Adipocyte (in vitro differentiated cells): ENCODE measurements at places on chromosomes 13 and 19.

- peak; percentile 34 for DNase-seq
Observed at GRCh38 chr19:48554385-48555091, 2.6 kb downstream of the SULT2B1 start.

- DNase-seq: peak; percentile 49
Observed at GRCh38 chr19:49712397-49712859, 21.5 kb downstream of the CPT1C start.

- no peak for DNase-seq
Observed at GRCh38 chr19:16888629-16889365, at the start of gene F2RL3. TSS of gene F2RL3 (plus strand) at chr19:16888999. CDS start at chr19:16889190, 191 bp downstream.

- no peak for DNase-seq
Observed at GRCh38 chr13:112716841-112717520, 27.1 kb downstream of the ATP11A start.

GRCh38 chr13:46676378-46676725, 120.6 kb downstream of the ESD start:
- DNase-seq: no peak

- peak; percentile 78 for DNase-seq
Observed at GRCh38 chr13:36418022-36418805, 14.1 kb upstream of the CCNA1 start.

DNA sequence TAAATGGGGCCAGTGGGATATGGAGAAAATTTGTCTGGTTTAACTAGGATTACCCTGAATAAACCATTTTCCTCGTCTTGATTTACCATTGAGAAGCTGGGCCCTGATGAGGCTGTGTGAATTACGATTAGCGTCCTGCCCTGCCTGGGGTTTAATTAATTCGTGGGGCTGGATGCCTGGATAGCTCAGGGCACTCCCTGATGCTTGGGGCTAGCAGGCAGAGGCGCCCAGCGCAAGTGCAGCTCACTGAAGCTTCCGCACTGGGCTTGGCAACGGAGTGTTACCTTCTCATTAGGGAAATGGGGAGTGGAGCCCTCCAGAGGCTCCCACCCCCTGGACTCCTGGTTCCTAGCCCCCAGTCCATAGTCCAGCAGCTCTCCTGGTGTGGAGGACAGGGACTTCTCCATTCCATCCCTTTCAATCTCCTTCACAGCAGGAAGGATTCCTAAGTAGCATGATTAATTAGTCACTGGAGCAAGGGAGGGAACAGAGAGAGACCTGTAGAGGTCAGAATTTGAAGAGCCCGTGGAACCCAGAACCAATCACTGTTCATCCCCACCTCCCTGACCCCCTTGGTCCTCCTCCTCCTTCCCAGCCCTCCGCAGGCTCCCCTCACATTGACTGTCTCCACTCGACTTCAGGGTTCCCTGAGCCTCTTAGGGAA, 107.2 kb downstream of the UQCRFS1 start:
- no peak for DNase-seq

DNA sequence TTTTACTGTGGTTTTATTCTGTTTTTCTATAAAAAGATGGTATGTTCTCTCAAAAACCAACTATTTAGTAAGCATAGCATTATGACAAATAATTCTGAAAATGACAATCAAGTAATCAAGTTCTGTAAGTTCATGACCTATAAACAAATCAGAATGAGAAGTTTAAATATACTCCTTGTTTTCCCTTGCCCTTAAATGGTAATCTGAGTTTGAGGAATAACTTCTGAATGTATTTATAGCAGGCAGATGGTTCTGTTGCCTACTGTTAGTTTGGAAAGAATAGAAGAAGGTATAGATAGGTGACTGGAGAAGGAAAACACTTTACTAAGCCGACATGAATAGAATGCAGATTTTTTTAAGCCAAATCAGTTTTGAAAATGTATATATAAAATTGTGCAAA, 63.9 kb downstream of the POSTN start:
- peak; percentile 35 for DNase-seq

- no peak for DNase-seq
Observed at GRCh38 chr13:111872475-111873150, 194.3 kb upstream of the SOX1 start.

DNA sequence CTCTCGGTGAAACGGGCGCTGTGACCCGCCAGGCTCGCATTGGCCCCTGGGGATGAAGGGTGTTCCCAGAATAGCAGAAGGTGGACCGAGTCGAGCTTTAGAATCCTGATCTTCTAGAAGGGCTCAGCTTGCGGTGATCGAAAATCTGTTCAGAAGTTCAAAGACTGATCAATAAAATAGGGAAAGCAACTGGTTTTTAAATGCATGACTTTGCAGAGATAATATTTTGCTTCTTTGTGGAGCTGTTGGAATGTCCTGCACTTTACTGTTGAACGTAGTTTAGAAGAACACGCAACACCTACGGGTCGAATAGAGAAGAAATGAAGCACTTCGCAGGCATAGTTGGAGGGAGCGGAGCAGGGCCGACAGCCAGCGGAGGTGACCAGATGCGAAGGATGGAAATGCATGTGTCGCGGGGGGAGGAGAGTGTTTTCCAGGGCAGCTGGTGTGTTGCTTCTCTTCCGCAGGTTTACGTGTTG, 766 bp downstream of the CEBPG start:
- DNase-seq: peak; percentile 69

DNA sequence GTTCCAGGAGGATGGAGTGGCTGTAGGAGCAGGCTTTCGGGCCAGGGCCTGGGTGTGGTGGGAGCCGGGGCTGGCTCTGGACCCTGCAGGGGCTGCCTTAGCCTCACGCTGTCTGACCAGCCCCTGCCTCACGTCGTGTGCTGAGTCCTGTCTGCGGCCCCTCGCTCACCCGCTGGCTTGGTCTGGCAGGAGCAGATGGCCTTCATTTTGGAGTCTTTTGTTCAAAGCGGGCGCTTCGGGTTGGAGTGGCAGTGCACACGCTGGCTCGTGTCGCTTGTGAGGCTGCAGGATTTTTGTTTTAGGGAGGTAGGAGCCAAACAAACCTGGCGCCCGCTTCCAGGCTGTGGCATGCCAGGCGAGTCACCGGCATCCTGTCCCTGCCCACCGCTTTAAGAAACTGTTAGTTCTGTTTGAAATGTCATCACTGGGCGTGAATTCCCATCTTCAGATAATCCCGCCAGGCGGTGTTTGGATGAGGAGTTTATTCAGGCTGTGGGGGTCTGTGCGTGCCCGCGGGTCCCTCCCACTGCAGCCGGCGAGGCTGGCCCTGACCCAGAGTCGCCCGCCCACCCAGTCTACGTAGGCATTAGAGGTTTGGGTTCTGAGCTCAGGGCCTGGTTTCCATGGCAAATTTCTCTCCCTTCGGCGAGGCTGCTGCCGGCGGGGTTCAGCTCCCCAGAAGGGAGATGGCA, 89.8 kb downstream of the KDM4B start:
- peak; percentile 19 for DNase-seq

- DNase-seq: no peak
Observed at GRCh38 chr13:109101550-109102144, 472.2 kb downstream of the MYO16 start.

DNA sequence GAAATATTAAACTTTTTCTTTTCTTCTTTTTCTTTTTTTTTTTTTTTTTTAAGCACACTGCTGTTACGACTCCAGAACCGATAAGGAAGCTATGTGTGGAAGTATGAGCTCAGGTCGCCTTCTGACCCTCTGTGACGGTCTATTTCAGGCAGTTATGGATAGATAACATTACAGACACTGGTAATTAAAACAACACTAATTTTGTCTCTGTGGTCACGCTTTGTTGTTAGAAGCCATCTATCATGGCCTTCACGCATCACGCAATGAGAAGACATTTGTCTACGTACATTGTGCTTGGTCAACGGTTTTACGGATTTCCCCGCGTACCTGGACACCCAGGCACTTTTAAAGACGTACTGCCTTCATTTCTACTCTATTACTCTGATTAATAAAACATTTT, 306.0 kb upstream of the ZNF507 start:
- DNase-seq: no peak

DNA sequence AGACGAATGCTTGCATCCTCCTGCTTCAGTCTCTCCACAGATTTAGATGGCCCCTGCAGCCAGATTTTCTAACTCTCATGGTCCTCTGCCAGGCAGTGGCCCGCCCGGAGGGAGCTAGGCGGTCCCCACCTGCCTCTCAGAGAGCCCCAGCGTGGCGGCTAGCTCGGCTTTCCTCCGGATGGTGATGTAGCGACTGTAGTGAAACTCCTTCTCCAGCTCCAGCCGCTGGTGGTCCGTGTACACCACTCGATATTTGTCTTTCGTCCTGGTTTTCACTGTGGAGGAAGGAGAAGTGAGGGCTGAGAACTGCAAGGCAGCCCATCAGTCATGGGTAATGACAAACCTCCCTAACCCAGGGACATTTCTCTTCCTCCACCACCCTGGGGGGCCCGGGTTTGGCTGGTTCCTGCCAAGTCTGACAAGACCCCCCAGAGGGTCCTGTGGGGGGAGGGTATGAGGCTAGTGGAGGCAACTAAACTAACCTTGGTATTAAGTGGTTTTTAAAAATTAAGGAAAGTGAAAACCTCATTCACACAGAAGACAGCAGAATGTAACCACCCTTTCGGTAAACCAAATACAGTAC, 4.3 kb downstream of the CDX2 start:
- no peak for DNase-seq

DNA sequence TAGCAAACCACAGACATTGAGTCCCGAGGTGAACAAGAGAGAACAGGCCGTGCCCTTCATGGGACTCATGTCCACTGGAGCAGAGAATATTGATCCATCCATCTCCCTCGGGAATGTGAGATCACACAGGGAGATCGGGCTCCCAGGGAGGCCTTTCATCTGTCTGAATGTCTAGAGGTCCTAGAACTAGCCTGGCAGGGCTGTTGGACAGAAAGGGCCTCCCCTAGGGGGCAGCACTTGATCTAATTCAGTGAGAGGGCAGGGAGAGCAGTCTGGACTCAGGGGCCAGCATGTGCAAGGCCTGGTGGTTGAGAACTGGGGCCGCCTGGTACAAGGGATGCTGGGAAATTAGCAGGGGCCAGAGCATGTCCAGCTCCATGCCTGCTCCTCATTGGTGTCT, 4.3 kb downstream of the RUVBL2 start:
- peak; percentile 57 for DNase-seq

- DNase-seq: no peak
Observed at GRCh38 chr19:18655173-18655844, 18.5 kb downstream of the KLHL26 start.

GRCh38 chr13:30872276-30872594, 33.8 kb upstream of the MEDAG start:
- no peak for DNase-seq

- DNase-seq: no peak
Observed at GRCh38 chr13:68736961-68737360, 1370.7 kb upstream of the ATXN8OS start.

DNA sequence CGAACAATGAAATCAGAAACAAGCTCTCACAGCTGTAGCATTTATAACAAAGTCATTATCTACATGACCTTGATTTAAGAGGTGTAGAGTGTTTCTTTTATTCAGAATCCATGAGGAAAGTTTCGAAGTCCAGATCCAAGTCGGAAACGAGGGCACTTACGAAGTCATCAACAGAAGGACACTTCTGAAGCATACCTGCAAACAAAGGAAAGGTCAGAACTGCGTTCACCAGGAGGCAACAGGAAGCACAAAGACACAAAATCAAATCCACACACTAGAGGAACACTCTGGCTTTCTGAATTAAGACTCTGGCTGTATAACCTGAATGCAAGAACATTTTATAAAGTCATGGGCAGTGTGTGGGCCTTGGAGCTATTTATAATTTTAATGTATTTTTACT, 158.9 kb downstream of the MIPEP start:
- no peak for DNase-seq
